ENCODE measurements at places on chromosomes 13 and 19.

DNA sequence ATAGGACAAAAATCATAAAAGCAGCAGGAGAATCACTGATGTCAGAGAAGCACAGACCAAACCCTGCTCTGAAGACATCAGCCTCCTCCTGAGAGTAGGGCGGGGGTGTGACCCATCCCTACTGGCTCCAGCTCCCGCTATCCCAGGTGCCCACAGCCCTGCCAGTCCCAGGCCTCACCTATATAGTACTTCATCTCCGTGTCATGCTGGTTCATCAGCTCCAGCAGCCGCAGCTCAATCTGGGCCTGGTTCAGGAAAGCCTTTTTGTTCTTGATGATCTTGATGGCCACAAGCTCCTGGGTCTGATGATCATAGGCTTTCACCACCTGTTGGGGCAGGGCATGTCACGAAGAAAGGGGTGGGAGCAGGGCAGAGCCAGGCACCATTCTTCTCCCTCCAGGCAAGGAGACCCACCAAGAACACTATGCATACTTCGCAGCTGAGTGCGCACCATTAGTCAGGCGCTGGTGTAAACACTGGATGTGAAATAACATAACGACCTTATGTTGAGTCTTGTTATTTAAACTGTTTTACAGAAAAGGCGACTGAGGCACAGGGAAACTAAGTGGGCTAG, 4.2 kb downstream of the DYRK1B start:
- DNase-seq = no peak

- no peak for DNase-seq
Measured at GRCh38 chr19:34313188-34313587, 51.8 kb upstream of the GPI start.

GRCh38 chr19:48498595-48499311, 12.9 kb downstream of the LMTK3 start:
- DNase-seq = no peak

- DNase-seq = no peak
Measured at GRCh38 chr19:45467115-45467455, 711 bp upstream of the FOSB start.

DNA sequence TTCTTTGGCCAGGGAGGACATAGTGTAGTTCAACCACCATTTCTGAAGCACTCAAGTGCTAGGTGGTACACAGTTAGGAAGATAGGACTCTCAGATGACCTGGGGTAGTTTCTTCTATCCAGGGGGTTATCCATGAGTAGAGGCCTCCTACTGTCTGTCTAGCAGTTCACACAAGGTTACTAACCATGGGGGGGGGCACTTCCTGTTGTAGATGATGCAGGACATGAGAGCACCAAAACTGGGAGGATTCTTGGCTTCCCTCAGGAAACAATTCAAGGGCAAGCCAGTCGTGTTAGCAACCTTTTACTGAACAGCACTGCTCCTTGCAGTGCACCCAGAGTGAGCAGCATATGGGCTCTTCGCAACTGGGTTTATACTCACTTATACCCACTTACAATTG, 8.9 kb upstream of the TPP2 start:
- no peak for DNase-seq

DNA sequence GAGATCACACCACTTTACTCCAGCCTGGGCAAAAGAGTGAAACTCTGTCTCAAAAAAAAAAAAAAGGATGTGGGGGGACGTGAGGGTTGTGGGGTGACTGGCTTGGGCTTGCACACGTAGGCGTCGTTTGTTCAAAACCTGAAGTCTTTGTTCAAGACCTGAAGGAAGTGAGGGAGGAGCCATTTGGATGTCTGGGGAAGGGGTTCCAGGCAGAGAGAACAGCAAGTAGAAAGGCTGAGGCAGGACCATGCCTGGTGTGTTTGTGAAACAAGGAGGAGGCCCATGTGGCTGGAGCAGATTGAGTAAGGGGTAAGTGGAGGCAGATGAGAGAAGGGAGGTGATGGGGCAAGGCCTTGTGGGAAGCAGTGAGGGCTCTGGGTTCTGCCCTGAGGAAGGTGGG, 27.8 kb downstream of the PIN1 start:
- no peak for DNase-seq

DNA sequence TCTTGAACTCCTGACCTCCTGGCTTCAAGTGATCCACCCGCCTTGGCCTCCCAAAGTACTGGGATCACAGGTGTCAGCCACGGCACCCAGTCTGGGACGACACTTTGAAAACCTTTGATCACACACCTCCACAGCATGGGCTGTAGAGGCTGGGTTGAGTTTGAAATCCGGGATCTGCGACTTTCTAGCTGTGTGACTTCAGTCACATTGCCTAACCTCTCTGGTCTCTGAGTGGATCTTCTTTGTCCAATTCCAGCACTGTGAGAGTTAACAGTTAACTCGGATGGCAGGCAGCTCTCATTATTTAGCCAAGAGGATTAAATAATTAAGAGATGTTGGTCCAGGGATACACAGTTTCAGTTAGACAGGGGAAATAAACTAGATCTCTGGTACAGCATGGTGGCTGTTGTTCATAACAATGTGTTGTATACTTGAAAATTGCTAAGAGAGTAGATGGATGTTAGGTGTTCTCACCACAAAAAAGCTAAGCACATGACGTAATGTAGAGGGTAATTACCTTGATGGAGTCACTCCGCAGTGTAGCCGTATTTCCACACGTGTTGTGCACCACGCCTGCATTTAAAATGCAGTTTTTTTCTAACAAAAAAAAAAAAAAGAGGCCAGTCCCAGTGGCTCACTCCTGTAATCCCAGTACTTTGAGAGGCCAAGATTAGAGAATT, 1.9 kb downstream of the GALP start:
- no peak for DNase-seq

GRCh38 chr13:100630555-100630954, 42.0 kb upstream of the GGACT start:
- no peak for DNase-seq

DNA sequence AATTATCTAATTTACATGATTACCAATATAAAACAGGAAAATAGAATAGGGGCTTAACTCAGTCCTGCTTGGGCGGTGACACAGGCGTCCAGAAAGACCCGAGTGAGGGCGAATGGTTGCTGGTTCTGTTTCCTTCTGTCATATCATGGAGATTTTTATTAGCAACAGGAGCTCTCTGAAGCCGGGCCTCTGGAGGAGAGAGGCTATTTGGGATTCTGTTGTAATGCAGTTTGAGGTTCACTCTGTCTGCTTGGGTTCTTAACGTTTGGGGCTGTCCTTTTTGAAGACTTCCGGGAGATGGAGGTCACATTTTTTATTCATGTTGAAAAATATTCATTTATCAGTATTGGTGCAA, 115.7 kb upstream of the ZNF536 start:
- DNase-seq = no peak

- DNase-seq = peak; percentile 29
Measured at GRCh38 chr13:29484236-29484635, 111.3 kb downstream of the SLC7A1 start.

- no peak for DNase-seq
Measured at GRCh38 chr13:101416181-101417042, at the start of gene NALCN. Gene NALCN, minus strand, starts transcription at chr13:101416508. Its CDS starts 17,382 bp downstream, at chr13:101399126.

DNA sequence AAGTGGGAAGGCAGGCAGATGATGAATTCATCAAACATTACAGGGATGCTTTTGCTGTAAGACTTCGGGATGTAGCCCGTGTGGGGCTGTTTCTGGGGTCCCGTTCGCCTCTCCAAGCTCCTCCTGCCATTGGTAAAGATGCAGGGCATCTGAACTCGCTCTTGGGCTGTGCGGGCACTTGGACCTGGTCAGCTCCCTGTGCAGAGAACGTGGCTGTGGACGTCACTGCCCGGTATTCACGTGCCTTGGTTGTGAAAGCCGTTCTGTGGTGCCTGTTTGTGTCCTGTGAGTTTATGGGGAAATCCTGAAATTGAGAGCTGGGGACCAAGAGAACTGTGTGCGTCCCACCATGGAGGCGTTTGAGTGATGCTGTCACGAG, 5.4 kb downstream of the TFDP1 start:
- DNase-seq = no peak

GRCh38 chr19:4130744-4131438, 7.0 kb upstream of the MAP2K2 start:
- no peak for DNase-seq

DNA sequence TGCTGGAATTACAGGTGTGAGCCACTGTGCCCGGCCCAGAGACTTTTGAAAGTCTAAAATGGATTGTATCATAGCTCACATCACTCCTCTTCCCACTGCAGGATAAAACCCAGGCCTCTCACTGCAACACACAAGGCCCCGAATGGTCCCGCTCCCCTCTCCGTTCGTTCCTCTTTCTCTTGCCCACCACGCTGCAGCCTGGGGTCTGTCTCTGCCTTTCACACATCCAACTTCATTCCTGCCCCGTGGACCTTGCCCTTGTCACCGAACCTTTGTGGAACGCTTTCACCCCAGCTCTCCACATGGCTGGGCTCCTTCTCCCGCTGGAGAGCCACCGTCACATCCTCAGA, 42.6 kb downstream of the NFIC start:
- no peak for DNase-seq

DNA sequence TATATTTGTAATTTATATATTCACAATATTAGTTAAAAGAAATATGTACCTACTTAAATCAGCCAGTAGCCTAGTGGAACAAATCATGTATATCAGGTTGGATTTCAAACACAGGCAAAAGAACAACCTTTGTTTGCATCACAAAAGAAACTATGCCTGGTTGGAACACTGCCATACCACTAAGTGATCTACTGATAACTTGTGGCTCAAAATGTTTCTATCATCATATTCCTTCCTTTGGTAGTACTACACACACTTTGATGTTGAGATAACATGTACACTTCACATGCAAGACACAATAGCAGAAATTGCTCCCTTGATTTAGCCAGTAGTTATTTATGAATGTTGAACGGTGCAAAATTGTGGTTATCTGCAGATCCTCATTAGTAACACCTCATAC, 146.0 kb upstream of the GPC6 start:
- DNase-seq = no peak

GRCh38 chr19:788983-789700, 8.1 kb upstream of the PTBP1 start:
- DNase-seq = no peak

GRCh38 chr19:16142032-16142580, 1.4 kb upstream of the HSH2D start:
- no peak for DNase-seq

GRCh38 chr13:69389899-69390298, 717.7 kb upstream of the ATXN8OS start:
- no peak for DNase-seq

DNA sequence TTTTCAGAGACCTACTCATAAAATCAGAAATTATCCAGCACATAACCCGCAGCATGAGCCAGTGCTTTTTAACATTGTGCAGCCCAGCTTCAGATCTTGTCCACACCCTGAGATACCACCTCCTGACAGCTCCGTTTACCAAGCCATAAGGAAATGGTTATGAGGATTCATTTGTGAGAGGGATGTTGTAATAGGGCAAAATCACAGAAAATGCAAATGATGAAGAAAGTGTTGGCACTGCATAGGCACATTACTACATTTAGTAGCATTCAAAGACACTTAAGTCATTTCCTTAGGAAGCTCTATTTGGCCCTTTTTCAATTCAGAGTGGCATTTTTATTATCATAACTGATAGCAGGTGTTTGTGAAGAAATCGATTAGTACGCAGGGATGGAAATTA, 277.5 kb downstream of the DNAJC15 start:
- no peak for DNase-seq

GRCh38 chr19:23436318-23436717, 41.0 kb upstream of the ZNF91 start:
- DNase-seq = no peak
